ENCODE measurements at places on chromosomes 2 and 18. TPM values are rescaled to one million over a fixed set of nuclear protein-coding genes. Genes with fewer than 3 reads are reported as not detected.

Gene MERTK
- 2.2 TPM for total RNA-seq

Gene TBR1
- total RNA-seq = not detected

Gene COL4A3
- under 0.01 TPM for total RNA-seq

Gene HOXD10
- total RNA-seq = not detected

Gene MYOM1
- total RNA-seq = 0.96 TPM

Gene EPB41L3
- total RNA-seq = 0.43 TPM

Measured in tracheal epithelial cell (primary cell).